Activated CD4-positive, alpha-beta T cell treated with anti-CD3 and anti-CD28 coated beads, Interleukin-2, amount 50 U/mL, for 4 hours (primary cell): ENCODE measurements at places on chromosomes 5 and 9.

- DNase-seq = no peak
These were observed 432 bp downstream of the HSPA9 start for GRCh38 chr5:138574744-138575193.

DNA sequence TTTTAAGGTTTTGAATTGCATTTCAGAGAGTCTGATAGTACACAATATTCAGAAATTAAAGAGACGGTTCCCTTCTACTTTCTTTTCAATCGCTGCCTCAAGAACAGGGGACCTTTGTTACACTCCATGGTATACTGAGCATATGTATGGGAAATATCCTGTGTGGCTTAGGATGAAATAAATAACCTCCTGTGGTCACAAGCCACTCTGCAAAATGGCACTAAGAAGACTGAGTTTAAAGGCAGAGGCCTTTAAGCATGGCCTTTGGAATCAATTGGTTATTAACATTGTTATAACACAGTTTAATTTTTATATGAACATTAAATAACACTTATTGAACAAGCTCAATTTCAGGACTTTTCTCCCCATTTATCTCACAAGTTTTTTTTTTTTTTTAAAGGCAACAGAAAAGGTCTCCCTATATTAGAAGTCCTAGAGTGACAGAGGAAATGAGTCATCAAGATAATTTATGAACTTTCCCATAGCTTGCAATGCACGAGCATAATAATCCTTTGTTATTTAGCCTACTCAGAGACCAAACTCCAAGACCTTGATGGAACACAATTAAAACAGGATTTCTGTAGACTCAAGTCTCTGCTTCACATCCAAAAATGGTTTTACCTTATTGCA, 341.9 kb downstream of the TMEM167A start:
- DNase-seq = no peak

DNA sequence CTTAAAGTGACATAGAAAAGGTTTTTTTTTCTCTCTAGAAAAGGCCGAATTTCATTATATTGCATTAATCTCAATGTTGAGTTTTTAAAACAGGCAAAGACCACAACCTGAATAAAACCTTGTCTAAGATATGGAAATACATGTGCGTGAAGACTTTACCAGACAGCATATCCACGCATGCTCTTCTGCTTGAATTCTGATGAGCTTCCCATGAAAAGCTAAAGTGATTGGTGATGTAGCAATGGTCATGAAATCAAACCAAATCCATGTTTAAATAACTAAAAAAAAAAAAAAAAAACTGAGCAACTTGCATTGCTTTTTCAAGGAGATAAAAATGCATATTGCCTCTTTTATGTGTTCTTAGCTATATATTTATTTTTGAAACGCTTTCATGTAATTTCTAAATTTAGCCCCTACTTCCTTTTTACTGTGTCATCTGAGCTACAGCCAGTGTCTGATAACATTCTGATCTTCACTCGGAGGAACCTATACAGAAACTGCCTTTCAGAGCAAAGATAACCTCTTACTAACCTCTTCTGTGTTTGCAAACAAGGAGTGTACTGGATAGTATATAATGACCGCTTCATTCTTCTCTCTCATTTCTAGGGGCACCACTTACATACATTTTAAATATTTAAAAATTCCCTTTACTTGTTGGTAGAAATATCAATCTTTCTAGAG, 179.1 kb upstream of the GNA14 start:
- no peak for DNase-seq

DNA sequence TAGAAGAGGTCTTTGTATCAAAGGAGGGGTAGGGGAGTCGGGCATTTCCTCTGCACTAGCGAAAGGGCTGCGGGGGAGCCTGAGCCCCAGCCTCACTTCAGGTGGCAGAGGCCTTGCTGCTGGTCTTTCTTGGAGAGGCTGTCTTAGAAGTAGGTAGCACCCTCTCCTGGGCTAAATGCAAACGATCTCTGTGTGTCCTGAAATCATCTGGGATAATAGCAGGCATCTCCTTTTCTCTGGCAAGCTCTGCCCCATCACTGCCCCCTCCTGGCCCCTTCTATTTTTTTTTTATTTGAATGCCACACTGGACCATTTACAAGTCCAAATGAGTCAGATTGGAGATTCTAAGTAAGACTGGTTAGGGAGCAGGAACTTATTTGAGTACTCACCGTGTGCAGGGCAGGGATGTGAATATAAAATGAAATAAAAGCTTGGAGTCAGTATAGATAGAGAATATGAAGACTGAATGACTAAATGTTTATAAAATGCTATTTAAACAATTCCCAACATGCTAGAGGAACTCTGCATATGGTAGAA, 137.1 kb downstream of the FGF1 start:
- DNase-seq = peak; percentile 12

DNA sequence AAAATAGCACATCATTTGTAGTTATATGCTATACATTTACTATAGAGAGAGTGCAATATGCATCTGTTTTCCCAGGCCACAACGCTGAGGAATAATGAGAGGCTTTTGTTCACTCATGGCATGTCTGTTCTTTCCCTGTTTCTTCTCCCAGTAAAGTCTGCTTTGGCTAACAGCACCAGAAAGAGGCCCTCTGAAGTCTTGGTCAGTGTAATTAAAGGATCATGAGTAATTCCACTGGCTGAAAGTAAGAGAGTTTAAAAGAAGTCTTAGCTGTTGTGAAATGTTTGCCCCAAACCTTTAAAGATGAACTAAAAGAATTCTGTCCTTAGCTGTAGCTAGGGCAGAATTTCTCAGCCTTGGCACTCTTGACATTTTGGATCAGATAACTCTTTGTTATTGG, 228.8 kb downstream of the TLE4 start:
- DNase-seq = no peak

DNA sequence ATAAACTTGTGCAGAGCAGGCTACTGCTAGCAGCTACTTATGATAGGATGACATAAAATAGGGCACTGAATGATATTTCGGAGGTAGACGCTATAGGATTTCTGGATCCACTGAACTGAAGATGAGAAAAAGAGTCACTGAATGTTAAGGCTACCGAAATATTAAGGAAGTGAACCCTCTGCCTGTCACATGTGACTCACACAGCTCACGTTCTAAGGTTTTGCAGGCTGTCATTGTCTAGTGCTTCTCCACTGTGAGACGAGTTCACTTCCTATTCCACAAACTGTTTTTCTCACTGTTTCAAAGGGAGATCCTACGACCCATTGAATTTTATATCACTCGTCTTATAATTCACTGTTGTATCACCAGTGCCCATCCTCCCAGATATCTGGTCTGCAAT, 100.8 kb downstream of the CTNND2 start:
- DNase-seq = no peak

GRCh38 chr5:42581845-42582244, 158.6 kb downstream of the GHR start:
- no peak for DNase-seq

DNA sequence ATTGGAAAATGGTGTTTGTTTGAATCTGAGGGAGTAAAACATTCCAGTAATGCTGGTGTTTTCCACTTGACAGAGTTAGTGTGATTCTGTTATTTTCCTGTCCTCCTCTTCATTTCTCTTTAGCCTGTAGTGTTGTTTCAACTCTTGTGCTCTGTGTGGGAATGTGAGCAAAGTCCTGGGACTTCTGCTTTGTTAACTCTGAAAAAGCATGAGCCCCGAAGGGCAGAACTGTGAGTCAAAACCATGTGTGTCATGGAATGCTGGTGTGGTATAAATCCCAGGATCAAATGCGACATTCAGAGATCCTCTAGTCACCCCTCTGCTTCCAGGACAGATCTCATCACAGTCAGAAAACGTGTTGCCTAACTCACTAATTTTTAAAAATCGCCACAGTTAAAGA, 8.9 kb downstream of the F2R start:
- no peak for DNase-seq

GRCh38 chr5:137792303-137792702, 38.1 kb upstream of the HNRNPA0 start:
- no peak for DNase-seq

DNA sequence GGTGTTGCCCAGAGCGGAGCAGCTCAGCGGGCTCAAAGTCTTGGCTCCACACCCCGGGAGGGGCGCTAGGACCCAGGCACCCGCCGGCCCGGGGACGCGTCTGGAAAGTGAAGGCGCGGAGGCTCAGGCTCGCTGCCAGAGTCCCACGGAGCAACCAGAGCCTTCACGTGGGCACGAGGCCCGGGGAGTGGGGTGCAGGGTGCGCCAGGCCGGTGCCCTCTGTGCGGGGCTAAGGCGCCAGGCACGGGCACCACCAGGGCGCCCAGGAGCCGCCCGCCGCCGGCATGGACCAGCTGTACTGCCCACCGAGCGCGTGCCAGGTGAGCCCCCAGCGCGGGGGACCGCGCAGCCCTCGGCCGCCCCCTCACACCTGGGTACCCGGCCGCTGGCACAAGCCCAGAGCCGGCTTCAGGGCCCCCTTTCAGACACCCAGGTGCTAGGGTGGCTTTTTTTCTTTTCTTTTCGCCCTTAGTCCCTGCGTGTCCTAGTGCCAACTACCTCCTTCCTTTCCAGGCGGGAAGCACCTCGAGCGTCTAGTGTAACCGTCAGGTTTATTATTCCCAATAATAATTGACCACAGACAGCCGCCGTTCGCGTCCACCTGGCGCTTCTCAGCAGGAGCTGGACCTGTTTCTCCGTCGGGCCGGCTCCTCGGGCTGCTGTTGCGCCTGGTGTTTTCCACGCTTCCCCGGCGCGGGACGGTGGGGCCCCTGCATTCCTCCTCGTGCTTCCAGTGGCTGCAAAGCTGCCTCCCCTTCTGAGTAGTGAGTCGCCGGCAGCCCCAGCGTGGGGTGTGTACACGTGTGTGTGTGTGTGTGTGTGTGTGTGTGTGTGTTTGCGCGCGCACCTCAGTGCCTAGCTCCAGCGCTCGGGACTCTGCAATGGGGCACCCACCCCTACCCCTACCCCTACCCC, 30.1 kb upstream of the PDE8B start:
- no peak for DNase-seq

DNA sequence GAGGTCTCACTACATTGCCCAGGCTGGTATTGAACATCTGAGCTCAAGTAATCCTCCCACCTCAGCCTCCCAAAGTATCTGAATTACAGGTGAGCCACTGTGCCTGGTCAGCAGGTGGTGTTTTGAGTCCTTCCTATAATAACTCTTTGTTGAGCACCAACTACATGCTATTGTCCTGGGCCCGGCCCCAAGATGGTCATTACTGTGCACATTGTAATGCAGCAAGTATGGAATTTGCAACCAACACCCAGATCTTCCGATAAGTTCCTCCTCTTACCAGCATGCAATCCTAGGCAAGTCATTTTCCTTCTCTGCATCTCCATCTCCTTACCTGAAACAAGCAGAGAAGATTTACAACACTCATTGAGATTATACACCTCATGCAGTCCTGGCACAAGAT, 510.3 kb upstream of the KLF4 start:
- DNase-seq = no peak

DNA sequence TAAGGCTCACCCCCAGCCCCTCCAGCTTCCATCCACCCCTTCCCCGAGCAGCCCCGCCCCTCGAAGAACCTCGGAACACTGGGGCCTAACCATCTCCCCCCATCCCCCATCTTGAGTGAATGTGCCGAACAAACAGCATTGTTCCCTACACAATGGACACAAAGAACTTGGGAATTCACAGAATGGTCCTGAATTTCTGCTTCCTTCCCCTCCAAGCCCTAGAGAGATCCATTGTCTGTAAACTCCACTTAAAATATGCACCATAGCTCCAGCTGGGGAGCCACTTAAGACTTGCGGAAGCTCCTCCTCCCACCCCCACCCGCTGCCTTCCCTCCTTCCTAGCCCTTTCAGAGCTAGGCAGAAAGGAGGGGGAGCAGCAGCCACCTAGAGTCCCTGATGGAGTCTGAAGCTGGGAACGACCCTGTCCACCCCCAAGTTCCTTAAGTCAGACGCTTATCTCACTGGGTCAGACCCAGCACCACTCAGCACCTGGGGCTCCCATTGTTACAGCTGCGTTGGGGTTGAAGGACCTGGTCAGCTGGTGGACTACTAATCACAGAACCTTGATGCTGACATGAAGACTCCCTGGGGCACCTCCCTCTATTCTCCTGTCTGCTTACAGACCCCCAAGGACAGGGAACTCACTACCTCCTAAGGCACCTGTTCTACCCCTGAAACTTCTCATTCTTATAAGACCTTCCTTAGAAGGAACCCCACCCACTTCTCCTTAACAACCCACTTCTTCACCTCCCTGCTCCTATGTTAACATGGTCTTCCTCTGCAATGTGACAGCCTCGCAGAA, 61.4 kb downstream of the PCDH1 start:
- DNase-seq = no peak

DNA sequence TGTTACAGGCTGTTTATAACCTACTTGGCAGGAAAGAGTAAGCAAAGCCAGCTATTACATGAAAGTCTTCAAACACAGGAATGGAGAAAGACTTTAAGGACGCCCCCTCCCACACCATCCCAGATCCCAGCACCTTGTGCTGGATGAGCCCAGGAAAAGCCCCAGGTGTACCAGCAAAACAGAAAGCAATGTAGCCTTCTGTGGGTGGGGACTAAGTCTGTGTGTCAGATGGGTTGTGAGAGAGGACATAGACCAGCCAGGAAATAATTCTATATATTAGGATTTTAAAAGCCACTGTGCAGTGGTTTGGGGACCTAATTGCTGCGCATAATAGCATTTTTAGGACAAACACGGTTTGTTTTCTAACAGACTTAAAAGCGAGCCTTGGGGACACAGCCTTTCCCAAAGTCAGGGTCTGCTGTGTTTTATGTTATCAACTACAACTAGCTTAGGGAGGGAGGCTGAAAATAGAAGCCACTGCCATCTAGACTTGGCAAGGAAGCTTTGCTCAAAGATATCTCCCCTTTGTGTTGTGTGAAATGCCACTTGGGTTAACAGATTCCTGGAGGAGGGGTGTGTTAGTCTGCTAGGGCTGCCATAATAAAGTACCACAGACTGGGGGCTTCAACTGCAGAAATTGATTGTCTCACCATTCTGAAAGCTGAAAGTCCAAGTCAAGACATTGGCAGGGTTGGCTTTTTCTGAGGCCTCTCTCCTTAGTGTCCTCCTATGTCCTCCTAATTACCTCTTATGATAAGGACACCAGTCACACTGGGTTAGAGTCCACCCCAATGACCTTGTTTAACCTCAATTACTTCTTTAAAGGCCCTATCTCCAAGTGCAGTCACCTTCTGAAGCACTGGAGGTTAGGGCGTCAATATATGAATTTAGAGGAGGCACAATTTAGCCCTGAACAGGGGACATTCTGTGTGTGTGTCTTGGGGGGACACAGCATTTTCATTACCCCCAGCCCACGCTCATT, 17.2 kb upstream of the UBE2QL1 start:
- no peak for DNase-seq

GRCh38 chr9:129567329-129567728, 53.6 kb downstream of the C9orf50 start:
- no peak for DNase-seq

- no peak for DNase-seq
These were observed 195.6 kb upstream of the RAI14 start for GRCh38 chr5:34460496-34460895.

GRCh38 chr5:127420758-127421157, 96.7 kb upstream of the PRRC1 start:
- no peak for DNase-seq

GRCh38 chr5:54446379-54446732, 9.1 kb upstream of the HSPB3 start:
- no peak for DNase-seq

GRCh38 chr9:135523521-135524129, 2.4 kb downstream of the LCN1 start:
- DNase-seq = no peak
